Aorta (tissue), 5 donors: ENCODE measurements at places on chromosomes 7 and 10. TPM values are rescaled to one million over a fixed set of nuclear protein-coding genes. Genes with fewer than 3 reads are reported as not detected.
A peak's percentile ranks its signal among the peaks of the same experiment; 100 is the strongest.

DNA sequence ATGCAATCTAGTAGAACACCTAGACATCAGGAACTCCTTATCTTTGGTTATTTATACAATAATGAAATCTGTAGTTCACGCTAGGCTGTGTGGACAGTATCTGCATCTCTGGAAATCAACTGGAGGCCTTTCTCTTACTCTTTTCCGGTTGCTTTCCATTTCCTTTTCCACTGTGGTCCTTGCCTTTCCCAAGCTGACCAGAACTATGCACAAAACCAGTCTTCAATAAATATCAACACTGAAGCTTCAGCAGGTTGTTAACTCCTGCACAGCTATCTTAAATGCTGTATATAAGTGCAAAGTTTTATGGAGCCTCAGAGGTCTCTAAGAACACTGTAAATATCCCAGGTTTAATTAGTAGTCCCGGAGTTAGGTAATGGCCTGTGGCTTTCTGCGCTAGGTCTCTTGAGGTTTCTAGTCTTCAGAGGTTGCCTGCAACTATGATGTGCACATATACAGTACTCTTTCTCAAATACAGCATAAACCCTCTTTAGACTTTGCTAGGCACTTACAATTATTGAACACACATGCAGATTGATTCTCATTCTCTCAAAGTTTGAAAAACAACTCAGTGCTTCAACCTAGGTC is 2.4 kb downstream of the KLLN start:
- H3K27ac ChIP-seq = peak overlapping the region; percentile 3
- no peaks in the 10 kb centered on the region for H3K4me1 ChIP-seq
- H3K36me3 ChIP-seq = no peaks in the 10 kb centered on the region
- no peaks in the 10 kb centered on the region for H3K27me3 ChIP-seq
- no peak for DNase-seq

DNA sequence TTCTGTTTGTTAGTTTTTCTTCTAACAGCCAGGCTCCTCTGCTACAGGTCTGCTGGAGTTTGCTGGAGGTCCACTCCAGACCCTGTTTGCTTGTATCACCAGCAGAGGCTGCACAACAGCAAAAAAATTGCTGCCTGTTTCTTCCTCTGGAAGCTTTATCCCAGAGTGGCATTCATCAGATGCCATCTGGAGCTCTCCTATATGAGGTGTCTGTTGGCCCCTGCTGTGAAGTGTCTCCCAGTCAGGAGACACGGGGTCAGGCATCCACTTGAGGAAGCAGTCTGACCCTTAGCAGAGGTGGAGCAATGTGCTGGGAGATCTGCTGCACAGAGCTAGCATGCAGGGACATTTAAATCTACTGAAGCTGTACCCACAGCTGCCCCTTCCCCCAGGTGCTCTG is 26.7 kb upstream of the CROT start:
- H3K27me3 ChIP-seq = no peaks in the 10 kb centered on the region
- H3K27ac ChIP-seq = no peak overlapping the region
- no peak overlapping the region for H3K4me3 ChIP-seq
- no peaks in the 10 kb centered on the region for H3K36me3 ChIP-seq
- H3K4me1 ChIP-seq = no peaks in the 10 kb centered on the region

DNA sequence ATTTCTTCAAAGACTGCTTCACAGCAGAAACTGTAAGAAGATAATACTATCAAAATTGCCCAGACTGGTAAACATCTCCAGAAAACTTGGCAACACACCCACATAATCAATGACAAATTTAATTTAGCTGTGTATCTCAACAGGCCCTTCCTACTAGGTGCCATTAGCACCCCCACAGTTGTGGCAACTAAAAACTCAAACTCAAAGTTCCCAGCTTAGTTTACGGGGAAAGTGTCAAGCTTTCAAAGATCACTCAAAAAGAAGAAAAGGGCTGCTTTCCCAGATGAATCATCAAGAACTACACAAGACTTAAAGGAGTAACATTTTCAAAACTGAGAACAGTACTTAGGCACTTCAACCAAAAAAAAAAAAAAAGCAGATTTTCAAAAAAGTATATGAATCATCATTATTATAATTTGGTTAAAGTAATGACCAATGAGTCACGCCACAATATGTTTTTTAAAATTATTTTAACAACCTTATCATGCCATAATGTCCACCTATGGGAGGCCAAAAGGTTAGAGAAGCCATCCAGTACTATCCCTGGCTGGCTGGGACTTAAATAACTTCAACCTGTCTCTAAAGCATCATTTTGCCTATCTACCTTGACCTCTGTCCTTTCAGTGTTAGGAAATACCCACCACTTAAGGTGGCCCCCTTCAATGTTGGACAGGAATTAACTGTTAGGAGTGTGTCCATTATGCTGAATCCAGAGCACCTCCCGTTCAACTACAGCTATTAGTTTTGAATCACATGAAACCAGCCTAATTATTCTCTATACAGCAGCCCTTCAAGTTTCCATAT is 90.8 kb downstream of the ZFAND4 start:
- no peaks in the 10 kb centered on the region for H3K4me1 ChIP-seq
- no peaks in the 10 kb centered on the region for H3K27me3 ChIP-seq
- H3K4me3 ChIP-seq = no peak overlapping the region
- no peak overlapping the region for H3K27ac ChIP-seq
- no peak for DNase-seq

GRCh38 chr10:18968159-18968558 is 80.4 kb upstream of the MALRD1 start:
- H3K27me3 ChIP-seq = no peaks in the 10 kb centered on the region
- H3K4me3 ChIP-seq = no peak overlapping the region
- H3K36me3 ChIP-seq = no peaks in the 10 kb centered on the region
- H3K27ac ChIP-seq = no peak overlapping the region

DNA sequence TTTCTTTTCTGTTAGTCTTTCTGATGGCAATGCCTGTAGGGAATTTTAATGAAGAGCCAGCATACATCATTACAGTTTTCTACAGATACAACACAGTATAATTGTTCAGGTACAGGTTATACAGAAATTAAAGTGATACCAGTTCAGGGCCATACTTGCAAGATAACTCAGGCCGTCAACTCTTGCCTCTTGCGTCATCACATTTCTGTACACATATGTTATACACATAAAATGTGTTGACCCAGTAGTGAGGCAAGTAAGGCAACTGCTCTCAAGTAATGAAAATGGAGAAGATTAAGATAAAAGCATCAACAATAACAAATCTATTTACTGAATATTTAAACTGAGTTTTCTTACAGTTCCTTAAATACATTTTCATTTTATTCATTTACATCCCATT is 317.8 kb downstream of the HPSE2 start:
- DNase-seq = no peak
- no peaks in the 10 kb centered on the region for H3K27me3 ChIP-seq
- no peaks in the 10 kb centered on the region for H3K36me3 ChIP-seq

DNA sequence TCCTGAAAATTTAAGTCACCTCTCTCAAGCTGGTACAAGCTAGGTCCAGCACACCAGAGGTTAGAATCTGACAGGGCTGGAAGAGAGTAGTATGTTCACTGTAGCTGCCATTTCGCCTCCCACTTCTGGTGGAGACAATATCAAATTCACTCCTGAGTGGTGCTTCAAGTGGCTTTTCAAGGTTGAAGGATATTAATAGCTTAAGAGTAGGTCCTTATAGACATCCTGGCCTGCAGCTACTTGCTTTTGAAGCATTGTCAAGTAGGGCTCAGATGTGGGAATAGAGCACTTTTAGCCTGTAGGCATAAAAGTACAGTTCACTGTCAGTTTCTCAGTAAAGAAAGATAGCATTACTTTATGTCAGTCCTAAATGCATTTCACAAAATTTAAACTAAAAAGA is 270.5 kb upstream of the PLPP4 start:
- H3K36me3 ChIP-seq = no peaks in the 10 kb centered on the region
- no peak overlapping the region for H3K4me3 ChIP-seq
- H3K27me3 ChIP-seq = no peaks in the 10 kb centered on the region

DNA sequence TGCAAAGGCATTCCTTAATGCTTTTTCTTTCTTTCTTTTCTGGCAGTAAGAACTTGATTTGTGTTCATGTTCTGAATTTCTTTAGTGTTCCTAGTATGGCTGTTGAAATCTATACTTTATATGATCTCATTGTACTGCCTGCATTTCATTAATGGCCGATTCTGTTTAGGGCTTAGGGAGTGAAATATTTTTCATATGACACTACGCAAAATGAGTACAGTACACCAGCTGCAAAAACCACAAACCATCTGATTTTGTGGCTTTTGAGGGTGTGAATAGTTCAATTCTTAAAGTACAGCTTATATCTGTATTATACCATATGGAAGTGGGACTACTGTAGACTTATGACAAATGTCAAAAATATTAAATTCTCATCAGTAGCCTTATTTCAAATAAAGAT is 69.1 kb upstream of the FOXP2 start:
- no peaks in the 10 kb centered on the region for H3K27me3 ChIP-seq

DNA sequence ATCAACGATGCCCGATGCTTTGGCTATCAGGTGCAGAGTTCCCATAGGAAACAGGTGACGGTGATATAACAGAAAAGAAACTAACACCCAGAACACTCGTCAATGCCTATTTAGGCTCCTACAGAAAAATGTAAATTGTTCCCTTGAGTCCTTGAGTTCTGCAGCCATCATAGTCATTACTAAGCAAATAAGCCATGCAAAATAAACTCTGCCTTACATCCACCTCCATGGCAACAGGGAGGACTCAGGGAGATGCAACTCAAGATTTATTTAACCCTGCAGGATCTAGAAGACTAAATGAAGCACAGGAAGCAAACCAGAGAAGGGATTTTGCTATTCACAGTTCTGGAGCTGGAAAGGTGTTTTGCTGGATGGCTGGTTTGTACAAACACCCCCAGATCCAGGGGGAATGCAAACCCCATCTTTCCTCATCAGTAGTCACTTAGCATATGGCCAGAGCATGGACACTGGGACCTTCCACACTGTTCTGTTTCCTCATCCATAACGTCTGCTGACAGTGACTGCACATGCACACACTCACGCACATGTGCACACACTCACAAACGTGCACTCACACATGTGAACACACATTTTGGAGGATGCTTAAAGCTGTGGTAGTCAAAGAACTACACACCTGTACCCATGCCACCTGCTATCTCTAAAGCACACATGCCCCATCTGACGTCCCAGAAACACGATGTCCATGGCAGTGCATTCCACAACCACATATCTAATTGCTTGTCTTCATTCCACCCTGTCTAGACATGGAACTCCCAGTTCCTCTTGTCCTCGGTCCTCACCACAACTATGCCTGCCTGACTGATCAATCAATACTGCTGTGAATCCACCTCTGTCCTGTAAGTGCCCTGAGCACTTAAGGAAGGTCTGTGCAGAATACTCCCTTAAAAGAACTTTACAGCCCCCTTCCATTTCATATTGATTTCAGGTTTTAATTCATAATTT is 178.2 kb downstream of the COBL start:
- DNase-seq = no peak
- H3K36me3 ChIP-seq = no peaks in the 10 kb centered on the region
- no peaks in the 10 kb centered on the region for H3K27me3 ChIP-seq
- no peak overlapping the region for H3K4me3 ChIP-seq

DNA sequence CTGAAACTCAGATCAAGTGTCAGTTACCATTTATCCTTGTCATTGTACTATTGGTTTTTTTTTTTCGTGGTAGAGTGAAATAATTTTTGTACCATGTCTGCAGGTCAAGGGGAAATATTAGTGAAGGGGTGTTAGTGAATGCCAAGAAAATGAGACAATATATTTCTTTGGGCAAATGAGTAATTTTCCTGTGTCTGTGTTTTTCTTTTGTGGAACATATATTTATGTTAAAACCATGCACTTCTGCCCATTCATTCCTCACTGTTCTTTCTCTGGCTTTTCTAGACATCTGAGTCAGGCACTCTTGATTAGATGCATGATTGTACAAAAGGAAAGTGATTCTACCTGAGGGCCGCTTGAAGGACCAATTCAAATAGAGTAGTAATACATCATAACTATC is 161.6 kb downstream of the BICC1 start:
- H3K4me1 ChIP-seq = peaks cover 3% of the 10 kb centered on the region
- no peak overlapping the region for H3K4me3 ChIP-seq
- no peaks in the 10 kb centered on the region for H3K36me3 ChIP-seq
- no peak overlapping the region for H3K27ac ChIP-seq
- no peak for DNase-seq
- H3K27me3 ChIP-seq = no peaks in the 10 kb centered on the region

GRCh38 chr7:142611566-142612236 is 137.6 kb upstream of the PRSS1 start:
- DNase-seq = no peak
- no peaks in the 10 kb centered on the region for H3K27me3 ChIP-seq
- no peak overlapping the region for H3K4me3 ChIP-seq

- H3K27me3 ChIP-seq = no peaks in the 10 kb centered on the region
- DNase-seq = no peak
- no peak overlapping the region for H3K4me3 ChIP-seq
- H3K27ac ChIP-seq = no peak overlapping the region
- H3K4me1 ChIP-seq = no peaks in the 10 kb centered on the region
- H3K36me3 ChIP-seq = no peaks in the 10 kb centered on the region
These were observed 83.0 kb upstream of the WAC start for GRCh38 chr10:28449926-28450325.

DNA sequence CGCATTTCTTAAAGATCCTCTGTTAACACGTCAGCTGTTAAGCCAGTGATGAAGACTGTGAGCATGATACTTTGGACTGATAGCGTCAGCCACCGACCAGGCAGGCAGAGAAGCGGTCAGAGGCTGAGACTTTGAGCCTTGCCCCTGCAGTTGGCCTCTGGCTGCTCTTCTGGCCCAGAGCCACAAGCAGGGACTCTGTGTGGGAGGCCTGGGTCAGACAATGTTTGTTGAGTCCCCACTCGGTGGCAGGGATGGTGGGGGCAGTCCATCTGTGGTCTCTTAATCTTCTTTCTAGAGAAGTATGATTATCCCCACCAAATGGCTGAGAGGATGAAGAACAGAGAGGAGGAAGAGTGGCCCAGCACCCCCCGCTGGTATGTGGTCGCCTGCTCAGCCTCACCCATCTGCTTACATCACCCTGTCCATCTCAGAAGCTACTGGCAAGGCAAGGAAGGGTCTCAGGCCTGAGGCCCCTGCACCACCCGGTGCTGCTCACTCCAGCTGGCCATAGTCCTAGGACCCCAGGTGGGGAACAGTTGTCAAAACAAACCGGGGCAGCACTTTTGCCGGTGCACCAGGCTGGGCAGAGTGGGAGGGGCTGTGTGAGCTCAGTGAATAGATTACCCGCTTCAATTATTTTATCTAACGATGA is 202.9 kb downstream of the GRID1 start:
- no peak overlapping the region for H3K4me3 ChIP-seq
- H3K27ac ChIP-seq = no peak overlapping the region
- peak; percentile 32 for DNase-seq
- H3K36me3 ChIP-seq = no peaks in the 10 kb centered on the region
- no peaks in the 10 kb centered on the region for H3K4me1 ChIP-seq

- H3K27me3 ChIP-seq = no peaks in the 10 kb centered on the region
- H3K4me3 ChIP-seq = no peak overlapping the region
- no peak overlapping the region for H3K27ac ChIP-seq
- DNase-seq = no peak
- H3K36me3 ChIP-seq = peaks cover 4% of the 10 kb centered on the region
These were observed 9.8 kb downstream of the RHBDD2 start for GRCh38 chr7:75888464-75889222.

- no peak overlapping the region for H3K27ac ChIP-seq
- H3K36me3 ChIP-seq = no peaks in the 10 kb centered on the region
- no peaks in the 10 kb centered on the region for H3K27me3 ChIP-seq
- no peak for DNase-seq
These were observed 52.2 kb downstream of the LRGUK start for GRCh38 chr7:134179036-134180011.

Gene IL6
- total RNA-seq = 112 TPM

Gene KEL
- total RNA-seq = 0.49 TPM

Gene CLCN1
- total RNA-seq = not detected

Gene HEPACAM2
- not detected for total RNA-seq

Gene TMEM140
- total RNA-seq = 12.0 TPM

Gene ITPRID1
- 0.09 TPM for total RNA-seq

Gene TCAF1
- total RNA-seq = 58.6 TPM

Gene MLXIPL
- total RNA-seq = 2.0 TPM

Gene HMX3
- total RNA-seq = not detected

Gene PTN
- 3.2 TPM for total RNA-seq
